Effector CD4-positive, alpha-beta T cell (primary cell): ENCODE measurements at places on chromosomes 2 and 18.

GRCh38 chr2:88036182-88036581 lies 19.4 kb downstream of the KRCC1 start:
- no peak for DNase-seq

GRCh38 chr2:230268606-230269243 lies 43.2 kb downstream of the SP140 start:
- DNase-seq, result no peak

DNA sequence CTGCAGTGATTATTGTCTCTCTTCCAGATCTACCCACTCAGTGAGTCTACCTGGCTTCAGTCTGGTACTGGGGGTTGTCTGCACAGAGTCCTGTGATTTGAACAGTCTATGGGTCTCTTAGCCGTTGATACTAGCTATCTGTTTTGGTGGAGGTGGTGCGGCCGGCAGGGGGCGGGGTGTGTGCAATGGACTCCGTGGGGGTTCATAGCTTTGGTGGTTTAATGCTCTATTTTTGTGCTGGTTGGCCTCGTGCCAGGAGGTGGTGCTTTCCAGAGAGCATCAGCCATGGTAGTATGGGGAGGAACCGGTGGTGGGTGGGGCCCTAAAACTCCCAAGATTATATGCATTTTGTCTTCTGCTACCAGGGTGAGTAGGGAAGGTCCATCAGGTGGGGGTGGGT lies 1120.1 kb upstream of the FAM98A start:
- no peak for DNase-seq

DNA sequence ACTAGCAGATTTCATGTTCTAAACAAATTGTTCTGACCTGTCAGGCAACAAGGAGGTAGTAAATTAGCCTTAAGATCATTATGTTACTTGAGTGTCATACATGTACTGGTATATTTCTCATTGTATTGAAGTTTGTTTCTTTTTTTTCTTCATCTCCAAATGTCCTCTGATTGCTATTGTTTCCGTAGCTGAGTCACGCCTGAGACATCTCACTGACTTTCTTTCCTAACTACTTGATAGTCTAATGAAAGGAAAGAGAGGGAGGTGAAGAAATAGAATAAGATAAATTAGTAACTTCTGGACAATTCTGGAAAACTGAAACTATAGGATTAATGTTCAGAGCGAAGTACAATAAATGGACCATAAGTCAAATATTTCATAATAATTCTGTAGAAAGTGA lies 1049.9 kb downstream of the TSN start:
- DNase-seq, result no peak

GRCh38 chr2:195181059-195181705 lies 475.8 kb upstream of the SLC39A10 start:
- DNase-seq, result no peak

DNA sequence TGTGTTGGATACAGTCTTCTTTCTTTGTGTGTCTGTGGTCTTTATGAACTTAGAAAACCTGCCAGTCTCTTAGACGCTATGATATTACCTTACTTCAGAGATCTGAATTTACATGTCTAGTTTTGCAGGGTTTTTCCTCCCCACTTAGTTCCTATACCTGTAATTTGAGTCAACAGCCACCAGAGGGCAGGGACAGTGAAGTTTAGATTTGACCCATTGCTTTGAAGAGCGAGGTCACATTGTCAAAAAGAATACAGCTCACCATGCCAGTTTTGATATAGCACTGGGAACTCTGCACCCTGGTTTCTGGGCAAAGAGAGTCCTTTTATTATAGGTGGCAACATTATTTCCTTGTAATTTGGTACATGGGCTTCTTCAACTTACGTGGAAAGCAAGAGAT lies 102.3 kb downstream of the MAPK4 start:
- DNase-seq, result no peak
